Suppressor macrophage treated with lipopolysaccharide for 1 hour (primary cell): ENCODE measurements at places on chromosomes 7 and 10.
A peak's percentile ranks its signal among the peaks of the same experiment; 100 is the strongest.

GRCh38 chr7:43753271-43753810 lies 5.1 kb upstream of the BLVRA start:
- DNase-seq: peak; percentile 65

- no peak for DNase-seq
Measured at GRCh38 chr7:20932785-20933527, 146.3 kb upstream of the SP8 start.

GRCh38 chr7:129650056-129650758 lies 38.7 kb downstream of the NRF1 start:
- no peak for DNase-seq

DNA sequence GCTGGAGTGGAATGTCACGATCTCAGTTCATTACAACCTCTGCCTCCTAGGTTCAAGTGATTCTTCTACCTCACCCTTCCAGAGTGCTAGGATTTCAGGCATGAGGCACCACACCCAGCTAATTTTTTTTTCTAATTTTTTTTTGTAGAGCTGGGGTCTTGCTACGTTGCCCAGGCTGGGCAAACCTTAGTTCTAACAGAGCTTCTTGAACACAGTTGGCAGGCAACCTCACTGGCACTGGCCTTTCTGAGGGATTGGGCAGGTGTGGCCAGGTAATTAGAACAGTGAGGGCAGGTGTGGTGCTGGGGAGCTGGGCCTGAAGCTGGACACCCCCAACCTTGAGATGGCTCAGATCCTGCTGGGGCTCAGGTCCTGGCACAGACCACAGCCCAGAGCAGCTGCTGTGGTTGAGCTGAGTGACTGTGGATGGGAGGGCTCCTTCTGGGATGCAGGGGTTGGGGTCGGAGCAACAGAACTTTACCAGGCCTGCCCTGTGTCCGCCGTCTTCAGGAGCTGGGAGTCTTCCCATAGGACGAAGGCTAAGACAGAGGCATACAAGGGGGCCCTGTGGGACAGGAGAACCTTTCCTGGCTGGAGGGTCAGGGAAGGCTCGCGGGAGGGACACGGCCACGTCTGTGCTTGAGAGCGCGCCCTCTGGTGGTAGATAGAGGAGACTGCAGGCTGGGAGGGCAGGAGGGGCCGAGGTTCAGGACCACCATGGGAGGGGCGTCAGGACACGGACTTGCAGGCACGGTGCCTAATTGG lies 48.2 kb downstream of the COL26A1 start:
- peak; percentile 40 for DNase-seq

- no peak for DNase-seq
Measured at GRCh38 chr7:12572941-12573575, 2.5 kb downstream of the SCIN start.

DNA sequence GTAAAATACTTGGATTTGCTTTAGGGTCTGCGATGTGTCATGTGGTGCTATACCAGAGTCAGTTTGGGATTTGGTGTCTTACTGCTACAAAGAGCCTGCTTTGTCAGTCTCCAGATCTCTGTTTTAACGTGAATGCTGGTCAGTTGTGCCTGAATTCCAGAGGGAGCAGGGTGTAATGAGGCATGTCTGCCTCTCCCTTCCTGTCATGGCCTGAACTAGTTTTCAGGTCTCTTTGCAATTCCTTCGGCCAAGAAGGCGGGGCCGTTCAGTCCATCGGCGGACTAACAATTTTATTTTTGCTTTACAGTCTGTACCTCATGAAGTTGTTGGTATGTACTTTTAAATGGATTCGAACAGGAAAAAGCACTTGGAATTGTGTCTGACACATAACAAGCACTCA lies 465.1 kb upstream of the ADARB2 start:
- no peak for DNase-seq

DNA sequence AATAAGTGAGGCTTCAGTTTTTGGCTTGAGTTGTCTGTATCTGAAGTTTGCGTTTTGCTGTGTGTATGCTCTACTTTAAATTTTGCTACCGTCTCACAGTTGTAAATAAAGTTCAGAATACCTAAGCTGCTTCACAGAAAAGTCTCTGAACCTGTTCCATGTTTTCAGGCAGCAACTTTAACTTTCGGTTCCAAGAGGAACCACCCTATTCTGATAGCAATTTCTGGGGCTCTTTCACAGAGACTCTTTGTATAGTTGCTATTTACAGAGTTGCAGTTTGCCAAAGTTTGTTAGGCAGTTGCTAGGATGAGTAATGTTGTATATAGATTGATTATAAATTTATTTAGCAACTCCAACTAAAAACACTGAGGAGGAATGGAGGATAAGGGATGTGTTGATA lies 5.7 kb downstream of the FAM221A start:
- no peak for DNase-seq

- DNase-seq: no peak
Measured at GRCh38 chr10:110407301-110408170, 90.2 kb upstream of the DUSP5 start.

- no peak for DNase-seq
Measured at GRCh38 chr10:10540398-10540797, 477.3 kb upstream of the CELF2 start.

- no peak for DNase-seq
Measured at GRCh38 chr7:95960706-95961244, 188.4 kb downstream of the DYNC1I1 start.

DNA sequence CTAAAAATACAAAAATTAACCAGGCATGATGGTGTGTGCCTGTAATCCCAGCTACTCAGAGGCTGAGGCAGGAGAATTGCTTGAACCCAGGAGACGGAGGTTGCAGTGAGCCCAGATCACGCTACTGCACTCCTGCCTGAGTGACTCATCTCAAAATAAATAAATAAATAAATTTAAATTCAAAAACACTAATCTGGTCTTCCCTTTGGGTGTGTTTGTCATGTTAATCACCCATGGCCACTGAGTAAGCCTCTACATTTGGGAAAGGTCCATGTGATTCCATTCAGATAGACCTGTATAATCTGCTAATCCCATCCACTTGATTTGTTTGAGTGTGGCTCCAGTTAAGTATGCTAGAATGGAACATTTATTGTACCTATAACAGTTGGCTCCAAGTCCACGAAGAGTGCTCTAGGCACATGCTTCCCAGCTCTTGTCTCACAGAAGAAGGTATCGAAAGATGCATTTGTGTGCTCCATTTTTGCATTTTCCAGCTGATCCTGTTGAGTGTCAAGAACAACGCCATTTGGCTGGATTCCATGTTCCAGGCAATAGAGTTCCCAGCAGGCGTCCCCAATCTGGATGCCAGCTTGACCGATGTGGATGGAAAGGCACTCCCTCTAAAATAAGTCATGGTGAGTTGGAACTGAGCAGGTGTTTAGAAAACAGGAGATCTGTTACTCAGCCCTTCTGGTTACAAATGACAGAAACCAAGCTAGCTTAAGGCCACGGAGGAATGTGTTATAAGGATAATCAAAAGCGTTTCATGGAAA lies 4.0 kb downstream of the TUBAL3 start:
- no peak for DNase-seq

DNA sequence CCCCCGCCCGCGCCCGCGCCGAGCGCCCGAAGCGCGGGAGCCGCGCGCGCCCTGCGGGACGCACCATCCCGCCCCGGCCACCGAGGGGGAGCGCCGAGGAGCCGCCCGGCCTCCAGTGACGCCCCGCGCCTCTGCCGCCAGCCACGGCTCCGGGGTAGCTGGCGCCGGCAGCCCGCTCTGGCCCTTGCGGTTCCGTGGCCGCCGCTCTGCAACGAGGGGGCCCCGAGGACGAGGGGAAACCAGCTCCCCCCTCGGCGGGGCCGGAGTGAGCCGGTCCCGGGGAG lies at the start of gene PAXIP1:
TSS of gene PAXIP1 (minus strand) at position 33 of the 284 bp plus-strand sequence. CDS start 195 bp downstream, outside the sequence.
- DNase-seq: peak; percentile 89

GRCh38 chr7:6316226-6316625 lies 43.8 kb upstream of the CYTH3 start:
- DNase-seq: no peak

GRCh38 chr7:134777908-134778580 lies 1.4 kb upstream of the CALD1 start:
- DNase-seq: no peak

DNA sequence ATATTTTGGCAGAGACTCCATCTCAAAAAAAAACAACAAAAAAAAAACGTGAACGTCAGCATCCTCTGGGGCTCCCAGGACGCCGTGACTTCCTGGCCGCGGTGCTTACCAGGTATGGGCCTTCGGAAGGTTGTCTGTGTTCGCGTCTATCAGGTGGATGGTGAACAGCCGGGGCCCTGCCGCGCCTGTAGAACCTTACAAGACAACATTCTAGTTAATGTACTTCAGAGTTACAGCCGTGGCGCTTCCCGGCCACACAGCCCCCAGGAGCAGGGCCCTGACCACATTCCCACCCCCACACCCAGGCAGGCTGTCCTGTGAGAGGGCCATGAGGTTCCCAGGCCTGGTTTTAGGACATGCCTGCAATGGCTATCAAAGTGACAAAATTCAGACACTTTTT lies 111.0 kb downstream of the SMURF1 start:
- no peak for DNase-seq

- peak; percentile 22 for DNase-seq
Measured at GRCh38 chr10:33193701-33194521, 140.6 kb downstream of the NRP1 start.

- DNase-seq: no peak
Measured at GRCh38 chr10:97103316-97104080, 82.3 kb downstream of the SLIT1 start.

- no peak for DNase-seq
Measured at GRCh38 chr10:68032113-68032512, 43.0 kb downstream of the HERC4 start.

DNA sequence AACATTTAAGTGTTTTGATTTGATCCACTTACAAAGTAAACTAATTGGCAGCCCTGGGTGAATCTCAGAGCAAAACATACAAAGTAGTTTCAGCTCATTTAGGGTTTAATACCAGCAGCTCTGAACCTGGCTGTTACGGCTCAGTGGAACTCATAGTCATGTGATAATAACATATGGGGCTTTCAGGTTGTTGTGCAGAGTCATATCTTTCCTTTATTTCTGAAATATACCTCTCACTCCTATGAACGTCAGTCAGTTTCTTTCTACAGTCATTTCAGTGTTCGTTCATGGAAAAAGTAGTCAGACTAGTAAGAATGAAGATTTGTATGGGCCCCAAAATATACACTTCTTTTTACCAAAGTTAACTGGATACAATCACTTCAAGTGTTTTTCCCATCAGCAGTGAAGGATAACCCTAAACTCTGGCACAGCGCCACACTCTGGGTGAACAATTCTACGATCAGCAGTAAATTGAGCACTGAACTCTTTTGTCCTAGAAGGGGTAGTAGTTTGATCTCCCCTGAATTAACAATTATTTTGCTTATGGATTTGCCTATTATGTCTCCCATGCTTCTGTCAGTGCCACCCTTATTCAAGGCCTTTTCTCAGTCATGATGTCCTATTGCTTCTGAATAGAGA lies 218.6 kb downstream of the THSD7A start:
- no peak for DNase-seq

DNA sequence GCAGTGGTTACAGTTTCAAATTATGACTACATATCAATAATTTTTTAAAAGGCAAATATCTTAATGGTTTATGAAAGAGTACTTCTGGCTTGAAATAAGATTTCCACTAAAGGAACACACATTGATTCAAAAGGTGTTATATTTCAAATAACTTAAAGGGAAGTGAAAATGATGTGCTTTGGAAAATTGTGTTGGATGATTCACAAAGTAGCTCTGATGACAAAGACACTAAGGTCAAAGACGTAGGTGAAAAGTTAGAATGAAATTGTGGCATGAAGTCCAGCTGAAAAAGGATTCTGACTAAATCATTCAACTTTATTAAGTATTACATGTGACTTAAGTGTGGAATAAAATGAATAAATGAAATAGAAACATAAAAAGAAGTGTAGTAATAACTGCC lies 20.8 kb upstream of the OR2A5 start:
- DNase-seq: peak; percentile 34

DNA sequence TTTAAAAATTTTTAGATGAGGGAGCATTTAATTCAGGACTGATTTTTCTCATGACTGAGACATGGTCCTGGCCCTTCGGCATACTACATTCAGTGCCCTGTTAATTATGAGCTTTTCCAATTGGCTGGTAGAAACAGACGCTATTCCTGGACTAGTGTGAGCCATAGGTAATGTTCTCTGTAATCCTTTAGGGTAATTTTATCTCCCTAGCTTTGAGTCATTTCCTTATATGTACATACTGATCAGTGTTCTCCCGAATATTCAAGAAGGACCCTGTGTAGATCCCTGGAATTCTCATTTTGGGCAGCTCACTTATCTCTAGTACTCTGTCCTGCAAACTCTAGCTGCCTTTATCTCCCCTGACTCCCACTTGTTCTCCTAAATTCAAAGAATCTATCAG lies 92.6 kb upstream of the NPY start:
- DNase-seq: no peak

GRCh38 chr7:105743351-105744090 lies 132.9 kb downstream of the ATXN7L1 start:
- DNase-seq: peak; percentile 25

- DNase-seq: no peak
Measured at GRCh38 chr10:96570983-96571964, 15.5 kb downstream of the TM9SF3 start.

DNA sequence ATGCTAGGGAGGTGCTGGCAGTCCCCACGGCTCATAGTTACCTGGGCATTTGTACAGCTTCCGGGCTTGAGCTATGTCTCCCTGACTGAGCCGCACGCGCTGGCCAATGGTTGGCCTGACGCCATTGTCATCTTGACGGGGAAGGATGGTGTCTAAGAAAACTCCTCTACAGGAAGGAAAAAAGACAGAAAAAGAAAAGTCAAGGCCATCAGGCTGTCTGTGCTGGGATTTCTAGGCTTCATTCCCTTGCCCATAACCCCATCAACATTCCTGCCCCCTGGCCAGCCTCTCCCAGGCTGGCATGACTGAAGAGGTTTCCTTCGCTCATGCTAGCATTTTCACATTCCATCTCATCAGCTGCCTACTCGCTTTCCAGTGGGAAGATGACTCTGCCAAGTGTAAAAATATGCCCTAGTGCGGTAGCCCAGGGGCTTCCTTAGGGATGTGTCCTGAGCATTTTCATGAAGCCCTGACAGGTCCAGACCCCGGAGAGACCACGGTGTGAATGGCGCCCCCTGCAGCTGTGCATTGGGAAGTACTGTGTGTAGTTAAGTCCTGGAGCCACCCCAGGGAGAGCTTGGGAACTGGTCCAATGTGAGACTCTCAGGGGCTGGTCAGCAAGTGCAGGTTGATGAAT lies 54.5 kb upstream of the OPALIN start:
- DNase-seq: peak; percentile 10
